Muscle of leg (tissue), 16 donors: ENCODE measurements at places on chromosomes 3 and 15. TPM values are rescaled to one million over a fixed set of nuclear protein-coding genes. Genes with fewer than 3 reads are reported as not detected.

GRCh38 chr3:10583798-10584708, 78.7 kb upstream of the ATP2B2 start:
- no peak for DNase-seq

DNA sequence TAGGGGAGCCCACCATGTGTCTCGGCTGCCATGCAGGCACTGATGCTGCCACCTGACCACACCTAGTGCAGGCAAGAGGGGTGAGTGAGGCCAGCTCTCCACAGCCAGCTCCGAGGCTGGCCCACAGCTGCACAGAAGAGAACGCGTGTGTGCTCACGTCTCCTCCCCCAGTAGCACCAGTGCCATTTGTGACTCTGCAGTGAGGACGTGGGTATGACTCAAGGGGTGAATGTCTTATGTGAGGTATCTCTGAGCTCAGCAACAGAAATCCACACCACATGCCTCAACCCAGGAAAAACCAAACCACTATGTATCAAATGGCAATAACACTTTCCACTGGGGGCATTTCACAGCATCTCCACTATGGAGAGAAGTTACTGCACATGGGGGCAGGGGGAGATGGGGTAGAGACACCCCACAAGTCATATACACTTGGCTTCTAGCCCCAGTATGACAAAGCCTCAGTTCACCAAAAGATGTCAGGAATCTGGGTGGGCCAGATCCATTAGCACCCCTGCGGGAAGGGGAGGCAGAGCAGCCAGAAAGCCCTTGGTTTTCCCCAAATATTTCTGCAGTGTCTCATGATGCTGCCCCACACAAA, 87.6 kb downstream of the LRIG1 start:
- DNase-seq: no peak

DNA sequence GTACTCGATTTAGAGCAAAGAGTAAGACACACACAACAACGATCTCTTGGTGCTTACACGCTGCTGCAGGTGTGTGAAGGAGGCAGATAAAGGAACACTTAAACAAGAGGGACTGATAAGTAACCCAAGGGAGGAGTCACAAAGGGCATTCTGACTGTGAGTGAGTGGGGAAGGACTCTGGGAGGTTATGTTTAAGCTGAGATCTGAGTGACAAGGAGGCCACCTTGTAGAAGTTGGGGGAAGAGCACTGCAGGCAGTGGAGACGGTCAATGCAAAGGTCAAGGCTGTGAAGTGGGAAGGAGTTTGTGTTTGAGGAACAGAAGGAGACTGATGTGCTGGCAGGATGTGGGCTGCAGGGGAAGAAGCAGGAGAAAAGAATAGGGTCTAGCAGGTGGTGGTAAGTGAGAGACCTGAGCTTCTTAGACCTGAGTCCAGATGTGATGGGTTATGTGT, 63.1 kb downstream of the LPP start:
- no peak for DNase-seq

GRCh38 chr3:58051196-58051595, 43.0 kb downstream of the FLNB start:
- DNase-seq: no peak

- no peak for DNase-seq
Observed at GRCh38 chr3:25291481-25291905, 136.6 kb upstream of the RARB start.

DNA sequence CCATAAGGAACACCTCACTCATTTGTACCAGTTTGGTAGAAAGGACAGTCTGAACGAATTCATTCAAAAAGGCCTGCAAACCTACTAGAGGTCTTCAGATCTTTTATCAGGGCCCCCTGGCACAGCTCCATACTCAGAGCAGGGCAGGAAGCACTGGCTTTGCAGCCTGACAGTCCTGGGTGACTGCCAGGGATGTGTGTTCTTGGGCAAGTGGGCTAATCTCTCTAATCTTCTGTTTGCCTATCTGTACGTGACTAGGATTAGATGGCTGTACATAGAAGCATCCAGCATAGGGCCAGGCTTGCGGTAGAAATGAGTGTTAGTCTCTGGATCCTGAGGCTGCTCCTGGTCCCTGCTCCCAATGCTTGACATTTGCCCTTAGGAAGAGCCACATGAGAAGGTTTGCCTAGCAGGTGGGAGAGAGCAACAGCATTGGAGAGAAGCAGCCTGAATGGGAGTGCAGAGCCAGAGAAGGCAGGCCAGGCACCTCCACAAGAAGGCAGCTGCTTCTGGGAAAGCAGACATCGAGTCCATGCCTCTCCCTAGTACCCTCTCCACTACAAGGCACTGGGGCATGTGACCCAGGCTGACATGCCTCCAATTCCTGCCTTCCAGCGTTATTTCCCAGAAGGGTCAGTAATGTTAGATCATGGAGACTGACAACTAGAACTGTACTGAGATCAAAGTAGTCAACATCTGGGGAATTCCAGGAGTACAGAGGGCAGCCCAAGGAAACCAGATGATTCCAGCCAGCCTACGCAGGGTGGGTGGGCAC, 1.0 kb upstream of the CXCR6 start:
- no peak for DNase-seq

DNA sequence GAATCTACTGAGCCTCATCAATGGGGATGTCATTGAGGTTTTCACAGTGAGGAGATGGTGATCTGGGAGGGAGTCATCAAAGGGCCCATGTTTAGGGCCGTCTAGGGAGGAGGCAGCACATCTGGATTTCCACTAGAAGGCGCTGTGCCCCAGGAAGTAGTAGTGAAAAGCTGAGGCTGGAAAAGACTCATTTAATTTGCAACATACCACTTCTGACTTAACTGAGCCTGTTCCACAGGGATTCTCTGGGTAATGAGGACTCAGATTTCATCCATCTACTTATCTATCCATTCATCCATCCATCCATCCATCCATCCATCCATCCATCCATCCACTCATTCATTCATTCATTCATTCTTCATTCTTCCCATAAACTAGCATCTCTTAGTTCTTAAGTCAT, 17.4 kb upstream of the SHF start:
- peak; percentile 48 for DNase-seq

The DAG1 gene
- 218 TPM for polyA plus RNA-seq
